Stimulated activated CD4-positive, alpha-beta T cell treated with anti-CD3 and anti-CD28 coated beads, Interleukin-15, amount 100 ng/mL, for 1 hour (primary cell): ENCODE measurements at places on chromosomes 11 and 22.

- no peak for DNase-seq
Observed at GRCh38 chr11:75301131-75301530, 50.3 kb downstream of the ARRB1 start.

GRCh38 chr22:23533328-23533762 lies 46.7 kb downstream of the IGLL1 start:
- no peak for DNase-seq

GRCh38 chr11:108961095-108961494 lies 296.2 kb downstream of the DDX10 start:
- no peak for DNase-seq

GRCh38 chr22:28297504-28297903 lies 378.4 kb upstream of the PITPNB start:
- no peak for DNase-seq

DNA sequence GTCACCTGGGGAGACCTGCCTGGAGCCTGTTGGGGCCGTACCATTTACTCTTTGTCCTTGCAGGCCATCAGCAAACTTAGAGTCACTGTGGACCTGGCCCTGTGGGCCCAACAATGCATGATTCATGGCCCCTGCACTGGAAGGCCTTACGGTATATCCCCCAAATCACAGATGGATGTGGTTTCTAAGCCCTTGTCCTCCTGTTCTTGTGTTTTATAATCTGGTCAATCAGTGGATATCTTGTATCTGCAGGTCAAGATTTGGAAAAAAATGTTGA lies 6.2 kb downstream of the TSKU start:
- DNase-seq = no peak

DNA sequence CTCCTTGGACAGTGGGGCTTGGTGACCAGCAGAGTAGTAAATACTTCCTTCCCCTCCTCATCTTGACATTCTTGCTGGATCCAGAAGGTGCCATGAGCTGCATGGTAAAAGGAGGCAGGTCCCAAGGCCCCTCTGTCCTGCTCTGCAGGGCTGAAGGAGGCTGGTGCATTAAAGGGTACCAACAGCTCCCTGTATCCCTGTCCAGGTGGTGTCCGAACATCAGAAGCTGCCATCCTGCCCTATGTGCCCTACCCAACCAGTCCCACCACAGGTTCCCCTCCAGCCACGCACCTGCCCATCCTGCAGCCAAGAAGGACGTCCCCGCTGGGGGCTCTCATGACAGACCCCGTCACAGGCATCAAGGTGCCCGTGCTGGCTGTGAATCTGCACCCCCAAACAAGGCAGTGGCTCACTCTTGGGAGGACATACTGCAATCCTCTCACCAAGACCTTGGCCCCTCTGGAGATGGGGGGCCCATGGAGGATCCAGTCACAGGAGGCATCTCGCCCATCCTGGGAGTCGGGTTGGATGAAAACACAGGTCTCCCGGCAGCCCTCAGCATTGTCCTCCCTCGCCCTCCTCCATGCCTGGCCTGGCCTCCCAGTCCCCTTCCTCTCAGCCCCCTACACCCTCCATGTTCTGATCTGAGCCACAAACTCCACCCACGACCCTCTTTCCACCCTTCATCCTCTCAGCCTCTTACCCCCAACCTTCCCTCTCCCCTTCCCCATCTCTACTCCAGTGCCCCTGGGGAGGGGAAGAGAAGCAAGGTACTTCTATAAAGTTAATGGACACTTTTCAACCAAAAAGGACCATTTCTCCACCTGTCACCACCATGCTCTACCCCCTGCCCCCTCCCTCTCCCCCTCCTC lies 55.1 kb downstream of the BTG4 start:
- DNase-seq = no peak

DNA sequence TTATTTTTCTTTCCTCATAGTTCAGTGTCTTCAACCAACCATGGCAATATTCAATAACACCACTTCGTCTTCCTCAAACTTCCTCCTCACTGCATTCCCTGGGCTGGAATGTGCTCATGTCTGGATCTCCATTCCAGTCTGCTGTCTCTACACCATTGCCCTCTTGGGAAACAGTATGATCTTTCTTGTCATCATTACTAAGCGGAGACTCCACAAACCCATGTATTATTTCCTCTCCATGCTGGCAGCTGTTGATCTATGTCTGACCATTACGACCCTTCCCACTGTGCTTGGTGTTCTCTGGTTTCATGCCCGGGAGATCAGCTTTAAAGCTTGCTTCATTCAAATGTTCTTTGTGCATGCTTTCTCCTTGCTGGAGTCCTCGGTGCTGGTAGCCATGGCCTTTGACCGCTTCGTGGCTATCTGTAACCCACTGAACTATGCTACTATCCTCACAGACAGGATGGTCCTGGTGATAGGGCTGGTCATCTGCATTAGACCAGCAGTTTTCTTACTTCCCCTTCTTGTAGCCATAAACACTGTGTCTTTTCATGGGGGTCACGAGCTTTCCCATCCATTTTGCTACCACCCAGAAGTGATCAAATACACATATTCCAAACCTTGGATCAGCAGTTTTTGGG lies at the start of gene OR51T1:
TSS of gene OR51T1 (plus strand) at position 41 of the 641 bp plus-strand sequence. CDS start at position 41, 0 bp downstream.
- no peak for DNase-seq

DNA sequence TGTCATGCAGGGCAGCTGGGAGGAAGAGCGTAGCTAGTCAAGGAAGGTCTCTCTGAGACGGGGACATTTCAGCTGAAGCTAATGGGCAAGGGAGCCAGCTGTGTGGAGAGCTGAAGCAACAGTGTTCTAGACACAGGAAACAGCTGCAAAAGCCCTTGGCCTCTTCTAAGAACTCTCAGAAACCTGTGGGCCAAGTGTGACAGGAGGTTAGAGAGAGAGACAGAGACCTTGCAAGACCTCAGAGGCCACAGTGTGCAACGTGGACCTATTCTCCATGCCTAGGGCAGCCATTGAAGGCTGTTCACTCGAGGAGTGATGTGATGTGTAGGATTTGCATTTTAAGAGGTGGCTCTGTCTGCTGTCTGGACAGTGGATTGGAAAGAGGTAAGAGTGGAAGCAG lies 48.7 kb upstream of the TNRC6B start:
- DNase-seq = no peak

DNA sequence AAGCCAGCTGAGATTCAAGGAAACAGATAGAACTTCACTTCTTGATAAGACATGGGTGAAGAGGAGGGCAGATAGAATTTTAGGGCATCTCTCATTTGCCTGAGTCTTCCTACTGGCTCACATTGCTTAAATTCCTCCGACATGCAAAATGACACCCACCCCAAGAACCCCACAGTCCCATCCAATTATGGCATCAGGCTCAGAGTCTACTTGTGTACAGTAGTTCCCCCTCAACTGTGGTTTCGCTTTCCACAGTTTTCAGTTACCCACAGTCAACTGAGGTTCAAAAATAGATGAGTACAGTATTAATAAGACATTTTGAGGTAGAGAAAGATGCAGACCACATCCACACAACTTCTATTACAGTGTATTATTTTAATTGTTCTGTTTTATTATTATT lies 99.8 kb downstream of the TTC17 start:
- DNase-seq = no peak

- no peak for DNase-seq
Observed at GRCh38 chr22:33919391-33920196, 682 bp downstream of the LARGE1 start.

DNA sequence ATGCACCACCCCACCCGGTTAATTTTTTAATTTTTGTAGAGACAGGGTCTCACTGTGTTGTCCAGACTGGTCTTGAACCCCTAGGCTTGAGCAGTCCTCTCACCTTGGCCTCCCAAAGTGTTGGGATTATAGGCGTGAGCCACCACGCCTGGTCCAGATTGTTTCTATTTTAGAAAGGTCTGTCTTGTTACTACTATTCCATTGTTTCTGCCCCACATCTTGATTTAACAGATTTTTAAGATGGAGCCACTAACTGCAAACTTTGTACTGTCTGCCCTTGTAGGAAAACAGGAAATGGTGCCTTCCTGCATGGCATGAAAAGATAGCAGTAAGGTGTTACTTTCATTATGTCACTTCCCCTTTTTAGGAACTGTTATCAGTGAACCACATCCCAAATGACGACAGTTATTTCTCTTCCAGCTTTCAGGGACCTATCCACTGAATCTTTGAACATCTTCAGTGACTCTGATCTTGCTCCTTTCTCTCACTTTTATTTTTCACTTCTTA lies 23.2 kb downstream of the TAF1D start:
- DNase-seq = no peak

GRCh38 chr11:126573325-126573978 lies 218.0 kb downstream of the ST3GAL4 start:
- no peak for DNase-seq

DNA sequence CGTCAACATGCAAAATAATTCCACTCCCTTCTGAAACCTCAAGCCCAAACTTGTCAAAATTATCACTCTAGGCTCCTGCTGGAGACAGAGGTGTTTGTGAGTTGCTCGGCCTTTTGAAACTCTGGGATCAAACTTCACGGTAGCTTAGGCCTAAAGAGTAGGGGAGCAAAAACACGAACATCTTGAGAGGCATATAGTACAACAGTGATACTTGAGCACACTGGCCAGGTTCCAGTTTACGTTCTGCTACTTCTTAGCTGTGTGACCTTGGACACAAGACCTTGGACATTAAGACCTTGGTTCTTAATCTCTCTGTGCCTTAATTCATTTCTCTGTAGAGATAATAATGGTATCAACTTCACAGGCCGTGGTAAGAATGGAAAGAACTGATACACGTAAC lies 123.5 kb upstream of the LMO1 start:
- DNase-seq = no peak

DNA sequence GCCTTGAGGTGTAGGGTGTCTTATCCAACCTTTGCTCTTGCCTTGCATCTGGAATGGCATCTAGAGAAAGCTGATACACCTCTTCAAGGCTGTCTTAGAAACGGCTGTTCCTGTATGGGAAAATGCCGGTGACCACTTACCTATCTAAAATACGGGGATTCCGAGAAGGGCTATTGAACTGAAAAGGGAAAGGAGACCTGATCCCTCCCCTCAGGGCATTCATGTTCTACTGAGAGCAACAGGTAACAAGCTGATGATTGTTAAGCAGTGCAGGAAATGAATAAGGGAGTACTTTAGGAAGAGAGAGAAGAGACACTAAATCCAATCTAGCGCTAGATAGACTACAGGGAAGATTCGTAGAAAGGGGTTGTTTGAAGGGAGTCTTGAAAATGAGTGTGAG lies 1388.1 kb downstream of the FAM181B start:
- DNase-seq = no peak

DNA sequence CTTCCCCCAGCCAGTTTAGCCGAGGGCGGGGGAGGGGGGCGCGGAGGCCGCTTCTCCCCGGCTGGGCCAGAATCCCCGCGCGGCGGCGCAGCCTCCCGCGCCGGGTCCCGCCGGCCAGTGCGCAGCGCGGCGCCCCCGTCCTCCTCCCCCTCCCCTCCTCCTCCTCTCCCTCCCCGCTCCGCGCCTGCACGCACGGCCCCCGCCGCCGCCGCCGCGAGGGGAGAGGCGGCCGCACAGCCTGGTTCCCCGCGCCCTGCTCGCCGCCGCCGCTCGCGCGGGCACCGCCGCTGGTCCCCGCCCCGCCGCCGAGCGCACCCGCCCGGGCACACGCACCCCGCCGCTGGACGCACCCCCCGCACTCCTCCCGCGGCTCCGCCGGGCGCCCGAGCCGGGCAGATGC lies at the start of gene FLRT1:
TSS of gene FLRT1 (plus strand) at position 356 of the 400 bp plus-strand sequence. CDS start 80,337 bp downstream, outside the sequence.
- no peak for DNase-seq

DNA sequence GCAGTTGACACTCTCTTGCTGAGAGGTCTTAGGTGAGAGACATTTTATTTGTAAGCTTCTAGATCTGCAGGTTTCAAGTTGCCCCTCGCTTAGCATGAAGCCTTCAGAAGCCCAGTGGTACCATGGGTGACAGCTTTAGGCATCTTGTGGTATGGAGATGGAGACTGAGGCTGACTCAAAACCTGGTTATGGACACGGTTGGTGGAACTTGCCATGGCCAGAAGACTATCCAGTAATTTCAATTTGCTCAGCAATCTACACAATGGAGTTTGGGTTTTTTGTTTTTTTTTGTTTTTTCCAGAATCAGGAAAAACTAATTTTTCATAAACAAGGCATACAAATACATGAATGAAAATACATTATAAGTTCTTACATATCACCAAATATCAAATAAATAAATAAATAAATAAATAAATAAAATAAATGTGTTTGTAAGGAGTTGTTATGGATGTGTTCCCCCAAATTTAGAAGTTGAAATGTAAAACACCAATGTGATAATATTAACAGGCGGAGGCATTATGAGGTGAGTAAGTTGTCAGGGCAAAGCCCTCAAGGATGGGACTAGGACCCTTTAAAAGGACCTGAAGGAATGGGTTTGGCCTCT lies 22.6 kb downstream of the ETS1 start:
- no peak for DNase-seq

DNA sequence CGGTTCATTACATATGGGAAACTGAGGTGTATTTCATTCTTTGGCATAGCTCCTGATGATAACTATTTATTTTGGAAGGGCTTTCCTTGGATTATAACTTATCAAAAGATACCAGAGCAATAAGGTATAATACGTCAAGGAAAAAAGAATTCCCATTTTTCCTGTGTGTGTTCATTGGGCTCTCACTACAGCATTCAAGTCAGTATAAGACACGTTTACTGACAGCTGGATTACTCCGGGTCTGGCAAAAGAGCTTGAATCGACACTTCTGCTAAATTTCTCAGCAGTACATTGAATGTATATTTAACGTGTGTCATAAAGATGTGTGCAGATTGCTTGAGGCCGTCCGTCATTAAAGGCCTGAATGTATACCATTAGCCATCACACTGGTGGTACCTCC lies 163.4 kb downstream of the NCAM1 start:
- DNase-seq = no peak

DNA sequence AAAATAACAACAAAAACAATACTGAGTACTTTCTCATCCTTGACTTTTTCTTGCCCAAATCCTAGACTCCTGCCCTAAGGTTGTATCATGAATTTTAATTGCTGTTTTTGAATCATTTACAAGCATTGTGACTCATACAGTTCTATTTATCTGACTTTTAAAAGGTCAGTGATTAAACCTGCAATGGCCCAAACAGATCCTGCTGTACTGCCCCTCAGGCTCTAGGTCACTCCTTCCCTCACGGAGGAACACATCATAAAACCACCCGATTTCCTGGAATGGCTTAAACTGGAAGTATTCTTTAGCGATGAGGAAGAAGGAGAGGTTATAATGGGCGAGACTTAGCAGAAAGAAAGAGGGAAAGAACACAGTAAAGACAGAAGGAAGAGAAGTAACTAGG lies 12.3 kb downstream of the ARFGAP3 start:
- no peak for DNase-seq

DNA sequence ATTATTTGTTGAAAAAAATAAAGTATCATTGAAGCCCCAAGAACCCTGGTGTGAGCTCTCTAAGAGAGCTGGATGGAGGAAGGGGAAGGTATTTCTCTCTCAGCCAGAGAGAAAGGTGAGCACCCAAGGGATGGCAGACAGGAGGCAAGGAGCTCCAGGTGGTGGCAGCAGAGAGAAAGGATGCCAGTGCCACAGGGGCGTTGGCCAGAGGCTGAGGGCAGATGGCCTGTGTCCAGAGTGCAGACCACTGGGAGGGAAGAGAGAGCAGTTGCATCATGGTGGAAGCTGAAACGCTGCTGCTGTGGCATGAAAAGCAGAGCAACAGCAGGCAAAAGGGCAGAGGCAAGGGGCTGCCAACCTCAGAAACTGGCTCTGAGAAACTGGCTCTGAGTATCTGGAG lies 8.5 kb downstream of the SPON1 start:
- DNase-seq = no peak

GRCh38 chr11:16805938-16806337 lies 67.5 kb downstream of the C11orf58 start:
- DNase-seq = no peak

- no peak for DNase-seq
Observed at GRCh38 chr11:64250415-64251015, 815 bp upstream of the PLCB3 start.

GRCh38 chr11:127390465-127390864 lies 389.9 kb upstream of the KIRREL3 start:
- no peak for DNase-seq

- no peak for DNase-seq
Observed at GRCh38 chr11:133660202-133660568, 127.9 kb upstream of the OPCML start.
